ENCODE measurements at places on chromosomes 5 and 9.

DNA sequence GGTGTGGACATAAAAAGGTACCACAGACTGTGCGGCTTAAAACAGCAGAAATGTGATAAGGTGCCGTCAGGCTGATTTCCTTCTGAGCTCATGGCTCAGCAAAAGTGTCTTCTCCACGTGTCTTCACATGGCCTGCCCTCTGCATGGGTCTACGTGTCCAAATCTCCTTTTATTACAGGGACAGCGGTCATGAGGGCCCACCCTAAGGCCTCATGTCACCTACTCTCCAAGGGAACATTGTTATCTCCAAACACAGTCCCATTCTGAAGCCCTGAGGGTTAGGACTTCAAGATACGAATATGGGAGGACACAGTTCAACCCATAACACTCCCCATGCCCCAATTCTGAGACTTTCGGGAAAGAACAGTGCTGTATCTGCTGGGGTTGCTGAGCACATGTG lies 35.2 kb downstream of the COL23A1 start:
- no peak for DNase-seq

DNA sequence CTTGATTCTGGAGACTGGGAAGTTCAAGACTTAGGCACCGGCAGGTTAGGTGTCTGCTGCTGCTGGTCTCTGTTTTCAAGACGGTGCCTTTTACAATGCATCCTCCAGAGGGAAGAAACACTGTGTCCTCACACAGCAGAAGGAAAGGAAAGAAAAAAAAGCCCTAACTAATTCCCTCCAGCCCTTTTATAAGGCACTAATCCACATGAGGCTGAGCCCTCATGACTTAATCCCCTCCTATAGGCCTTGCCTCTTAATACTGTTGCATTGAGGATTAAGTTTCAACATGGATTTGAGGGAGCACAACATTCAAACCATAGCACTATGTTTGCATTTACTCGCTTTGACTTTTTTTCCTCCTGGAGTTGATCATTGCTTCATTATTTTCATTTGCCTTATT lies 585.9 kb downstream of the TLR4 start:
- DNase-seq = no peak

- no peak for DNase-seq
These were observed 420.2 kb downstream of the RAB3C start for GRCh38 chr5:59003124-59003523.

DNA sequence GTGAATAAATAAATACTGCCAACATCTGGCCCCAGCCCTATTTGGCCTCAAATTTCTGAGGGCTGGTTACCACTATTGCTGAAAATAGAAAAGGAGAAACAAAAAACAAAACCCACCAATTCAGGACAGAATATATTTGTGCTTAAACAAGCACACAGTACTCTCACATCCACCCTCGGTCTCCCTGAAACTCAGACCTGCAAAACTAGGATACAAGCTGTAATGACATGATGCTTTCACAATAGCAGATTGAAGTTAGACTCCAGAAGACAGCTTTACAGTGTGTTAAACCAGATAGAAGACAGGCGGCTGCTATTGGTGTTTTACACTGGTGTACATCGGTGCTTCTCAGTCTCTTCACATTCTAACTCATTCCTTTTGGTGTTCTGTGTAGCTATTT lies 214.9 kb upstream of the DMRT1 start:
- DNase-seq = no peak

GRCh38 chr5:65263321-65263720 lies 218.4 kb downstream of the ADAMTS6 start:
- DNase-seq = no peak

GRCh38 chr5:67010684-67011409 lies 185.8 kb downstream of the CD180 start:
- no peak for DNase-seq

- no peak for DNase-seq
These were observed 8.4 kb upstream of the RGS3 start for GRCh38 chr9:113454914-113455761.

GRCh38 chr9:124218987-124219461 lies 38.7 kb upstream of the NEK6 start:
- no peak for DNase-seq

DNA sequence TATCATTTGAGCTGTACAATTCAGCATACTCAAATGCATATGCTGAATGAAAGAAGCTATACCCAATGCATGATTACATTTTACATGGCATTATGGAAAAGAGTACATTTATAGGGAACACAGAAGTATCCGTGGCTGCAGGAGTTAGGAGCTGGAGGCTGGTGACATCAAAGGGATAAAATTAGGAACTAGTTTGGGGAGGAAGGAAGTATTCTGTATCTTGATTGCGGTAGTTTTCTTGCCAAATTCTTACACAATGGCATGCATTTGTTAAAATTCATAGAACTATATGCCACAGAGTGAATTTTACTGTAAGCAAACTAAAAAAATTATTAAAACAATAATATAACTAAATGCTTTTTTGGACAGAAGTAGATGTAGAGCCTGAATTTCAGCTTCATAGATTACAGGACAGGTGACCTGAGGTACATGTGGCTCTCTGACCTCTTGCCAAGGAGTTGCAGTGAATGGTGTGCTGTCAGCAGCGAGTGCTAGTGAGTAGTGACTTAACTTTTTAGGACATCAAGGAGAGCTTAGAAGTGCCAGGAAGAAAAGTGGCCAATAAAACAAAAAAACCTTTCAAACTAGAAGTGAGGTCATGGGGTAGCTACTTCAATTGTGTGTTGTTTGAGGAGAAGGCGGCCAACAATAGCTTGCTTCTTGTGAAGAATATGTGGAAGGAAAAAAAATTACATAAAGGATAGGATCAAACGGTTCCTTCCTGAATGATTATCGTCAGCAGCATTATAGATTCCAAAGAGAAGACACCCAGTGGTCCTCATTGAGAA lies 514.9 kb upstream of the CLINT1 start:
- no peak for DNase-seq

DNA sequence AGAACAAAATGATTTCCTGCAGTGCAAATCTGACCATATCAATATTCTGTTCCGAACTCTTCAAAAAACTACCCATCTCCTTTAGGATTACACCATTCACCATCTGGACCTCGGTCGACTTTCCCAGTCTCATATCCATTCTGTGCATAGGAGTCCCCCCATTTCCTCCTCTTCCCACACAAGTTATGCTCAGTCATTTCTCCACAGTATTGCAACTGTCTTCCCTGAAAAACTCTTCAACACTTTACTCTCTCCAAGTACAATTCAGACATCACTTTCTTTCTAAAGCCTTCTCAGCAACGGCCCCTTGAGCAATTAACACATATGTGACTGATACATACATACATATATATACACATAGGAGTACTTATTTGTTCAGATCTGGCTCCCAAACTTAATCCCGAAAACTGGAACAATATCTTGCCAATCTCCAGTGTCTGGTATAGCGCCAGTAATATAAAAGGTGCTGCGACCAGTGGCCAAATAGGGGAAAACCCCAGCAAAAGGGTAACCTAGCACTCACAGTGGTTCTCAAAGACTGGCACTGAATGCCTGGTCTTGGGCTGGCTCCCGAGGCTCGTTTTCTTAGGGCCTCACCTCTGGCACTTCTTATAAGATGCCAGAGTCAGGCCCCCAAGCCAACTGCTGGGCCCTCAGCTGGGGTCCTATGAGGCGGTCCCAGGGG lies 629 bp downstream of the ZBTB26 start:
- DNase-seq = no peak

- peak; percentile 35 for DNase-seq
These were observed 49.6 kb upstream of the PSD2 start for GRCh38 chr5:139745800-139746690.

DNA sequence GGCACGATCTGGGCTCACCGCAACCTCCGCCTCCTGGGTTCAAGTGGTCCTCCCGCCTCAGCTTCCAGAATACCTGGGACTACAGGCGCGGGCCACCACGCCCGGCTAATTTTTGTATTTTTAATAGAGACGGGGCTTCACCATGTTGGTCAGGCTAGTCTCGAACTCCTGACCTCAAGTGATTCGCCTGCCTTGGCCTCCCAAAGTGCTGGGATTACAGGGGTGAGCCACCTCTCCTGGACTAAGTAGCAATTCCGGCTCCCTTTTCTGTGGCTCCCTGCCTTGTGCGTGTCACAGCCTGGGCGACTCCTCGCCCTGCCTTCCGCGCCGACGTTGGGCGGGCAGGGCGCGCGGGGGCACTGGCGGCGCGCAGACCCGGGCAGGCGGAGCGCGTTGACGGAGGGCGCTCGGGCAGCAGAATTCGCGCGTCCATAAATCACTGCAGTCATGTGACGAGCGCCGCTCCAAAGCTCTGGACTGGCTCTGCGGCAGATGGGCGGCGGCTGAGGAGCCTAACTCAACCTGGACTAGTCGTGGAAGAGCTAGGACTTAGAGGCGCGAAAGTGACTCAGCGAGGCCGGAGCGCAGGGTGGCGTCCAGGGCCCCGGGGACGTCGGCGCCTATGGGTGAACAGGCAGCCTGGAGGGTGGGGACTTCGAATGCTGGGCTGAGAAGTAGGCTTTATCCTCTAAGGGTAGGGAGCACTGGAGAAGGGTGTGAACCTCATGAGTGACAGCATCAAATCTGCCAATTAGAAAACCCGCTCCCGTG lies 1.4 kb upstream of the CIZ1 start:
- DNase-seq = peak; percentile 49

DNA sequence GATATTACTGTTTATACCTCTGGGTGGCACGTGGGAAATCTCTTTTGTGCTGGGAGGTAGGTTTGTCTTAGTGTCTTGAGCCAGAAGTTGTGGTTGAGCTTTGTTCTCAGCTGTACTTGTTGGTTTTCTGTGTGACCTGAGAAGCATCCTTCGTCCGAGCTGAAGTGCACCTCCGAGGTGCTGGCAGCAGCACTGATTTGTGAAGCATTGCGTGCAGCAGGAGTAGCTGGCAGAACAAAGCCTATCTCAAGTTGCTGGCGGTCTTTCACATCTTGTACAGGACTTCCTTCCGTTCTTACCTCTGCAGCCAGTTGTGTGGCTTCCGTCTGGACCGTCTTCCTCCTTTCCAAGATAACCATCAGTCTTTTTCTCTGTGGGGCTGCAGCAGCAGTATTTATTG lies 4.3 kb downstream of the PRRC2B start:
- peak; percentile 82 for DNase-seq

GRCh38 chr9:93298498-93299417 lies 114.8 kb downstream of the WNK2 start:
- DNase-seq = no peak

DNA sequence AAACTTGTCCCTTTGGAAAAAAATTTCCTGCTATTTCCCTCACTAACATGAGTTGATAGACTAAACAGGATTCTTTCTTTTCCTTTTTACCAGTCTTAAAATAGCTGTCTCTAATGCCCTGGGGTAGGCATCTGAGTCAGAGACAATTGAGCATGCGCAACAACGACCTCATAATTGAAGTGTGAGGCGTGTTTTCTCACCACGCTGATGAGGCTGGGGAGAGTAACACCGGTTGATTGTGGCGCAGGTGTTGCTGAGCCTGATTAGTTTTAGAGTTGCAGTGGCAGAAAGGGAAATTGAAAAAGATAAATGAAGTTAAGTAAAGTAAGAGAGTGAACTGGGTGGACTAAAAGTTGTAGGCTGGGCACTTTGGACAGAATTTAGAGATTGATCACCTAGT lies 213.7 kb downstream of the TLR4 start:
- no peak for DNase-seq

- DNase-seq = no peak
These were observed 184.2 kb upstream of the TMEM161B start for GRCh38 chr5:88452820-88453219.

- no peak for DNase-seq
These were observed 177.5 kb downstream of the PDE4D start for GRCh38 chr5:59716029-59716428.

GRCh38 chr5:122220511-122220910 lies 91.2 kb downstream of the ZNF474 start:
- DNase-seq = no peak

DNA sequence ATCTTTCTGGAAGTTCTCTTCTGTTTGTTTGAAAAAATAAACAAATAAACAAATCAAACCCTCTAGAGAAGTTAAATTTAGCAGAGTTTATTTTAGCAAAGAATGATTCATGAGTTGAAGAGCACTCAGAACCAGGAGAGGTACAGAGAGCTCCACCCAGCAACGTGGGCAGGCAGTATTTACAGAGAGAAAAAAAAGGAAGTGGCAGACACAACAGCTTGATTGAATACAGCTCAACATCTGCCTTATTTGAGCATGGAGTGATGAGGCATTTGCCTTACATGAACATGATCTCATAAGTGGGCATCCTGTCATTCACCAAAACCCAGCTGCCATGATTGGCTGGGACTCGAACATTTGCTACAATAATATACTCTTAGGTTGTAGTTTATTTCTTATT lies 381.6 kb upstream of the ADAMTS16 start:
- no peak for DNase-seq

DNA sequence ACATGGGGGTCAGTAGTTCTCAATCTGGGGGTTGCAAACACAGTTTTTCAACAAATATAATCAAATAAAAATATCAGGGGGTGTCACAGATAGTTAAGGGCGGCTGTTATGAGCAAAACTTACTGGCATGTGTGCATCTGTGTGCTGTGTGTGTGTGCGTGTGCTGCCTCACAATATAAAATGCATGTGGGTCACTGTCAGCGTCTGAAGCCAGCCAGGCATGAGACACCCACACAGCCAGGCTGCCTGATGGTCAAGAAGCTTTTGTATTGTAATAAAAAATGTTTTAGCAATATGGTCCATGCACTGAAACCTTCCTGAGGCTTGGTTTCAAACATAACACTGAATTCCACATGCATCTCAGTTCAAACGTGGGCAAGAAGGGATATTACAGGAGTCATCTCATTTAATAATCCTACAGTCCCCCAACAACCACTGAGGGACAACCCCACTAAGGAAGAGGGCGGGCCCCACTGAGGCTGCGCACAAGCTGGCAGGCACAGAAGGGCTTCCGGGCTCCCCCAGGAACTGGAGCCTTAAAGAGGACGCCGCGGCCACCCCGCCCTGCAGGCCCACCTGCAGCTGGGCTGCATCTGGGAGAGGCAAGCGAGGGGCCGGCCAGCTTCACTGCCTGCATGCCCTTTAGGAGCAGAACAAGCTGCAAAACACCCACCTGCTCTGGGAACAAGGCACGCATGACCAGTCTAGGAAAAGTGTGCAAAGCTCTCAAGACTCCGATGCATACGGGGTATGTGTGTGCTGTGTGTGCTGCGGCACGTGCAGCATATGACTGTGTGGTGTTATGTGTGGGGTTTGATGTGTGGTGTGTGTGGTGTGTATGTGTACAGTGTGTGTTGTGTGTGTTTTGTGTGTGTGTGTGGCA lies 14.1 kb downstream of the SEMA4D start:
- peak; percentile 71 for DNase-seq

DNA sequence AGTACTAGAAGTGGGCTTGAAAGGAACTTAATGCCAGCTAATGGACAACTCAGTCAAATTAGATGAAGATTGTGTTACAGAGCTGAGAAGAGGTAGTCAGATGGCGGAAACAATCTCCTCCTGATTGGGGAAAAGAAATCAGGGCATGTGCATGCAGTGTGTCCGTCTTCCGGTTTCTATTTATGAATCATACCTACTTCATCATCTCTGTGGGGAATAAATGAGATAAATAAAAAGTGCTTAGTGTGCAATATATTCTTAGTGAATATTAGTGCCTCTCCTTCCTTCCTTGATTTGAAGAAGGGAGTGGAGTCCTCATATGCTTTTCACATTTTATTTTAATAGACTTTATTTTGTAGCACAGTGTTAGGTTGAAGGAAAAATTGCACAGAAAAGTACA lies 108.7 kb upstream of the NFIL3 start:
- no peak for DNase-seq

GRCh38 chr5:176356179-176356566 lies 5.4 kb downstream of the KIAA1191 start:
- no peak for DNase-seq

All from CD4-positive, alpha-beta memory T cell (primary cell).